CD14-positive monocyte (primary cell): ENCODE measurements at places on chromosomes 5 and 9. TPM values are rescaled to one million over a fixed set of nuclear protein-coding genes. Genes with fewer than 3 reads are reported as not detected.

GRCh38 chr5:83488271-83488670 lies 16.7 kb downstream of the VCAN start:
- H3K36me3 ChIP-seq = peaks cover 100% of the 10 kb centered on the region
- no peak overlapping the region for H3K4me3 ChIP-seq
- H3K27me3 ChIP-seq = no peaks in the 10 kb centered on the region
- no peak overlapping the region for H3K27ac ChIP-seq

- H3K27me3 ChIP-seq = no peaks in the 10 kb centered on the region
- no peak overlapping the region for H3K4me3 ChIP-seq
- H3K27ac ChIP-seq = no peak overlapping the region
- no peak for DNase-seq
Measured at GRCh38 chr5:17014686-17015085, 78.6 kb upstream of the MYO10 start.

DNA sequence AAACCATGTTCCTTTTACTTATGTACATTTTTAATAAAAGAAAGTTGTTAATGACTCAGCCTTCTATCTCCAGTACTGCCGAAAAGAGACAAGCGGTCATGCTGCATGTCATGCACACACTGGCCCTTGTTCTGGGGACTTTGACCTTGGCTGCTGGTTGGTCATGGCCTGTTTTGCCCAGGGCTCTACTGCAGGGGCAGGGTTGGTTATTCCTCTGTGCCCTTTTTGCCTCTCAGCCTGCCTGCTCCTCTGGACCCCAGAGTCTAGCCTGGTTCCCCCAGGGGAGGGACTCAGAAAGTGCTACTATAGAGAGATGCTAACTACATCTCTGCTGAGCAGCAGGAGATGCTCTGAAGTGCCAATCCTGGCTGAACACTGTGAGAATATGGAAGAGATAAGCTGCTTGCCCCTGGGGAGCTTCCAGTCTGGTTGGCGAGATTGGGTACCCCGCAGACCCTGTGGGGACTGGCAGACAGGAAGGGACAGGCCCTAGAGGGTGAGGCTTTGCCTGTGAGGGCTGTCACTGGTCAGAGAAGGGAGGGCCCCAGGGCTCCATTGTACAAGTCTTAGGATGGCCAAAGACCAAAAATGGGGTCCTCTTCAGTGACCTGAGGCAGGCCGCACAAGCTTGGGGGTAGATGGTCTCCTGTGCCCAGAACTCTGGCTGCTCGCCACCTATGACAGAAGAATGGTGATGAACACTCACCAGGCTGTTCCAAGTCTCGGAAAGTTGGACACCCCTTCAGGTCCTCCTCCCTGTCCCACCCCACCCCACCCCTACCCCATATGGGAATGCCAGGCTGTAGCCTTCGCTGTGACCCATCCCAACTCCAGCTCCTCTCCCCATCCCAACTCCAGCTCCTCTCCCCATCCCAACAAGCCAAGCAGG lies 14.3 kb downstream of the IRF1 start:
- no peaks in the 10 kb centered on the region for H3K27me3 ChIP-seq
- no peak overlapping the region for H3K27ac ChIP-seq
- DNase-seq = no peak
- H3K36me3 ChIP-seq = peaks cover under 1% of the 10 kb centered on the region
- no peak overlapping the region for H3K4me3 ChIP-seq
- H3K4me1 ChIP-seq = peaks cover 58% of the 10 kb centered on the region

DNA sequence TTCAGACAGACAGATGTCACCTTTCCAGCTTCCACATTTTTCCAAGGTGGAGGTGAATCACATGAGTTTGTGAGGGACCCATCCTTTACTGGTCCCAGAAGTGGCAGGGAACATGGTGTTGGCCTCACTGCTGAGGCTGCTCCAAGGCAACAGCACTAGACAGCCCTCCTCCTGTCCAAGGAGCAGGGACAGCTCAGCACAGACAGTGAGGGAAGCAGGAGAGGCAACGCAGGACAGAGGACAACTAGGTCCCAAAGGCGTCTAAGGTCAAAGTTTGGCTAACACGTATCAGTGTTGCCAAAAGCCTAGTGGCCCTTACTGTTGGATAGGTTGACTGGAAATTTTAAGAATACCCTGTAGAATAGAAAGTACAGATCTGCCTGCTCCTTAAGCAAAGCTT lies 251.7 kb upstream of the PANK3 start:
- no peaks in the 10 kb centered on the region for H3K27me3 ChIP-seq
- H3K4me3 ChIP-seq = no peak overlapping the region
- no peaks in the 10 kb centered on the region for H3K36me3 ChIP-seq
- H3K4me1 ChIP-seq = no peaks in the 10 kb centered on the region
- DNase-seq = no peak
- H3K27ac ChIP-seq = no peak overlapping the region

DNA sequence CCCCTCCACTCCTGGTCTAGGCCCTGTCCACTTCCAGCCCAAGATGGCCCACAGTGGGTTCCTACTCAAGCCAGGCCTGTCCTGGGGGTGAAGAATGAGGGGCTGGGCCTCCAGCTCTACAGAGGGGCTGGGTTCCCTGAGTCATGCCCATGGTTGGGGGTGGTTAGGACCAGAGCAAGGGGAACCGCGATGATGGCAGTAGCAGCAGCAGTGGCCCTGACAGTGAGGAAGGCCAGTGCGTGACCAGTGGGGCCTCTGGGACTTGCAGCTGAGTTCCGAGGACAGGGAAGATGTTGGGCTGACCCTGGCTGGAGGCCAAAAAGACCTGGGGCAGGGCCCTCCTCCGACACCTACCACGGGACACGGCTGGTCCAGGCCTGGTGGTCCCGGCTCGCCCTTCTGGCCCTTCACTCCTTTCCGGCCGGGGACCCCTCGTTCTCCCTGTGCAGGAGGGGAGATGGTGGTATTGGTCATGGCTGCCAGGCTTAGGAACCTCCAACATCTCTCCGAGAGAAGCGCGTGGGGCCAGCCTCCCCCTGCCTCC lies 9.2 kb upstream of the PHYKPL start:
- DNase-seq = peak; percentile 60
- H3K4me1 ChIP-seq = peaks cover 71% of the 10 kb centered on the region
- H3K36me3 ChIP-seq = no peaks in the 10 kb centered on the region
- H3K4me3 ChIP-seq = peak overlapping the region; percentile 45
- peak overlapping the region; percentile 62 for H3K27ac ChIP-seq

DNA sequence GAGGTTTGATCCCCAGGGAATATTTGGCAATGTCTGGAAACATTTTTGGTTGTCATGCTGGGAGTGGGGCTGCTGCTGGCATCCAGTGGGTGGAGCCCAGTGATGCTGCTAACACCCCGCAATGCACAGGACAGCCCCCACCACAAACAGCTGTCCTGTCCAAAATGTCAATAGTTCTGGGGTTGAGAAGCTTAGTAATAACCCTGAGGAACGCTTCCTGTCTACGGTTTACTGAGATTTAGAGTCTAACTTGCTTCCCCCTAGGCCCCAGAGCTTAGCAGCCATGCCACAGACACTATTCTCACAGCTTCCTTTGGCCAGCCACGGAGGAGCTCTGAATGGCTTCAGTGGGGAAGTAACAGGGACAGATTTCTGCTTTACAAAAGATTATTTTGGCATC lies 66.5 kb downstream of the MSX2 start:
- H3K27me3 ChIP-seq = peaks cover 4% of the 10 kb centered on the region
- H3K4me1 ChIP-seq = no peaks in the 10 kb centered on the region
- no peaks in the 10 kb centered on the region for H3K36me3 ChIP-seq
- H3K4me3 ChIP-seq = no peak overlapping the region
- no peak for DNase-seq

GRCh38 chr5:109951758-109952157 lies 262.0 kb downstream of the MAN2A1 start:
- H3K27ac ChIP-seq = no peak overlapping the region
- H3K36me3 ChIP-seq = no peaks in the 10 kb centered on the region
- no peak overlapping the region for H3K4me3 ChIP-seq
- H3K4me1 ChIP-seq = no peaks in the 10 kb centered on the region

AFAP1L1 gene
- polyA plus RNA-seq = not detected

GRCh38 chr5:6634788-6635430 lies 1.7 kb downstream of the SRD5A1 start:
- H3K27ac ChIP-seq = peak overlapping the region; percentile 57
- H3K4me1 ChIP-seq = peaks cover 31% of the 10 kb centered on the region
- peak overlapping the region; percentile 84 for H3K4me3 ChIP-seq
- H3K36me3 ChIP-seq = peaks cover 11% of the 10 kb centered on the region
- DNase-seq = no peak

MEGF10 gene
- not detected for polyA plus RNA-seq

GRCh38 chr5:175223291-175223690 lies 220.7 kb downstream of the DRD1 start:
- H3K36me3 ChIP-seq = no peaks in the 10 kb centered on the region
- H3K27me3 ChIP-seq = no peaks in the 10 kb centered on the region
- no peak for DNase-seq
- no peak overlapping the region for H3K27ac ChIP-seq
- H3K4me3 ChIP-seq = no peak overlapping the region

DNA sequence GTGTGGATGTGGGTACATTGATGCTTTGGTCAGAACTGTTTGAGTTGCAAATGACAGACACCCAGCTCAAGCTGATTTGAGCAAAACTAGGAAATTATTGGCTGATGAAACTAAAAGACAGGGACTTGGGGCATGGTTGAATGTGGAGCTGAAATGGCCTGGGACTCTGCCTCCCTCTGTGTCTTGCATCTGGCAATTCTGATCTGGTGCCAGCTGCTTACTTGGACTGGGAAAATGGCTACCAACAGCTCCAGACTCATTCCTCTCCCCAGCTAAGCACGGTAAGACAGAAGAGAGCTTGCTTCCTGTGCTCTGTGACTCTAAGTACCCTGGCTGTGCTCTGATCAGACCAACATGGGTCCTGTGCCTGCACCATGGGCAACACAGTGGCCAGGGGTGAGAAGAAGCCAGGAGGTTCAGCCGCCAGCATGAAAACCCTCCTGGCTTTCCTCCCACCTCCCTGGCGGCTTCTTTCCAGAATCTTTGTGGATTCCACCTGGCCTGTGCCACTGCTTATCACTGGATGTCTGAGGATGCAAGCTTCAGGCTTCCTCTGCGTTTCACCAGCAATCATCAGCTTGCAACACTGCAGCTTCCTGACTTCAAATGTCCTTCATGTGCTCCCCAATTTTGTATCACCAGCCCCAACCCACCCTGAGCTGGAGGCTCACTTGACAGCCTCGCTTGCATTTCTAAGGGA lies 44.1 kb downstream of the C5orf15 start:
- no peak for DNase-seq
- no peak overlapping the region for H3K4me3 ChIP-seq
- no peaks in the 10 kb centered on the region for H3K36me3 ChIP-seq
- H3K27ac ChIP-seq = no peak overlapping the region
- H3K4me1 ChIP-seq = no peaks in the 10 kb centered on the region
- no peaks in the 10 kb centered on the region for H3K27me3 ChIP-seq

HEMGN gene
- not detected for polyA plus RNA-seq

SLC44A1 gene
- polyA plus RNA-seq = 46.5 TPM

CTSL gene
- 28.3 TPM for polyA plus RNA-seq

GRCh38 chr9:136254381-136255165 lies 9.0 kb upstream of the QSOX2 start:
- H3K27ac ChIP-seq = no peak overlapping the region
- no peaks in the 10 kb centered on the region for H3K27me3 ChIP-seq

GRCh38 chr9:5025416-5025815 lies 40.3 kb downstream of the JAK2 start:
- H3K4me3 ChIP-seq = no peak overlapping the region
- no peaks in the 10 kb centered on the region for H3K27me3 ChIP-seq
- DNase-seq = no peak
- no peaks in the 10 kb centered on the region for H3K4me1 ChIP-seq
- H3K36me3 ChIP-seq = peaks cover 100% of the 10 kb centered on the region

DNA sequence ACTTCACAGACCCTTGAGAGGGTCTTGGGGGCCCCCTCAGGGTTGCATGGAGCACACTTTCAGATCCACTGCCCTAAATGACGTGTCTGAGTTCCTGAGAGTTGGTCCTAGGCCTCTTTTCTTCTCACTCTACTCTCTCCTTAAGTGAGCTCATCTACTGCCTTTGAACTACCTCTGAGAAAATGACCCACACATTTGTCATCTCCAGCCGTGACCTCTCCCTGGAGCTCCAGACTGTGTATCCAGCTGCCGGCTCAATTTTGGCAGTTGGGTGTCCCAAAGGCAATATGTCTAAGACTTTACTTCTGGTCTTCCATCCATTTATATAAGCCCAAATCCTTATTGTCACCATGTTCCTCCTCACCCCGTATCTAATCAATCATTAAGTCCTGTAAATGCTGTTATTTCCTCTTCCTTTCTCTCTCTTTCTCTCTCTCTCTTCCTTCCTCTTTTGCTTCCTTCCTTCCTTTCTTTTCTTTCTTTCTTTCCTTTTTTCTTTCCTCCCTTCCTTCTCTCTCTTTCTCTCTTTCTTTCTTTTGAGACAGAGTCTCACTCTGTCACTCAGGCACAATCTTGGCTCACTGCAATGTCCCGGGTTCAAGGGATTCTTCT lies 51.2 kb upstream of the HSPA9 start:
- H3K36me3 ChIP-seq = no peaks in the 10 kb centered on the region
- no peak overlapping the region for H3K27ac ChIP-seq
- no peak for DNase-seq
- H3K27me3 ChIP-seq = no peaks in the 10 kb centered on the region

GRCh38 chr9:133826289-133827085 lies 88.3 kb upstream of the SARDH start:
- H3K27ac ChIP-seq = peak overlapping the region; percentile 49
- H3K27me3 ChIP-seq = no peaks in the 10 kb centered on the region

GRCh38 chr9:131262327-131263032 lies 13.8 kb downstream of the FAM78A start:
- peaks cover 76% of the 10 kb centered on the region for H3K4me1 ChIP-seq
- peaks cover 41% of the 10 kb centered on the region for H3K36me3 ChIP-seq
- peak overlapping the region; percentile 70 for H3K27ac ChIP-seq
- DNase-seq = no peak

GRCh38 chr9:98755006-98755618 lies 41.2 kb downstream of the ANKS6 start:
- H3K4me1 ChIP-seq = peaks cover 15% of the 10 kb centered on the region
- no peak overlapping the region for H3K27ac ChIP-seq
- no peaks in the 10 kb centered on the region for H3K27me3 ChIP-seq
- H3K36me3 ChIP-seq = no peaks in the 10 kb centered on the region

VCP gene
- polyA plus RNA-seq = 65.4 and 100 TPM in 2 replicates

GRCh38 chr5:137563646-137564397 lies 64.7 kb upstream of the SPOCK1 start:
- H3K36me3 ChIP-seq = no peaks in the 10 kb centered on the region
- H3K4me1 ChIP-seq = peaks cover 69% of the 10 kb centered on the region
- H3K27ac ChIP-seq = peak overlapping the region; percentile 60

DNA sequence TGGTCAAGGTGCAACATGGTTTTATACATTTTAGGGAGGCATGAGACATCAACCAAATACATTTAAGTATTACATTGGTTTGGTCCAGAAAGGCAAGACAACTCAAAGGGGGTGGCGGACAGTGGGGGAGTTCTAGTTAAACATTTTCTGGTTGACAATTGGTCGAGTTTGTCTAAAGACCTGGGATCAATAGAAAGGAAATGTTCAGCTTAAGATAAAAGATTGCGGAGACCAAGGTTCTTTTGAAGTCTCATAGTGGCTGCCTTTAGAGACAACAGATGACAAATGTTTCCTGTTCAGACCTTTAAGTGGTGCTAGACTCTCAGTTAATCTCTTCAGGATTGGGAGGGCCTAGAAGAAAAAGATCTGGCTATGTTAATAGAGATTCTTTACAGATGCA lies 47.7 kb upstream of the TTC39B start:
- H3K36me3 ChIP-seq = no peaks in the 10 kb centered on the region
- no peaks in the 10 kb centered on the region for H3K27me3 ChIP-seq
- no peaks in the 10 kb centered on the region for H3K4me1 ChIP-seq
- DNase-seq = no peak
- H3K4me3 ChIP-seq = no peak overlapping the region
